Hair follicular keratinocyte (primary cell): ENCODE measurements at places on chromosomes 1 and 21. TPM values are rescaled to one million over a fixed set of nuclear protein-coding genes. Genes with fewer than 3 reads are reported as not detected.

ERO1B gene
- total RNA-seq: 2.0 and 3.9 TPM in 2 replicates

OR2T11 gene
- total RNA-seq: not detected in 2 replicates

WDR64 gene
- total RNA-seq: not detected in 2 replicates

FAM167B gene
- total RNA-seq: not detected in 2 replicates

TEDDM1 gene
- not detected in 2 replicates for total RNA-seq

PDZK1 gene
- total RNA-seq: 0.23 and 0.39 TPM in 2 replicates

PAQR7 gene
- 19.8 and 22.9 TPM in 2 replicates for total RNA-seq

FAAH gene
- 9.8 and 11.6 TPM in 2 replicates for total RNA-seq

CD1C gene
- not detected in 2 replicates for total RNA-seq

C1orf210 gene
- total RNA-seq: 2.8 and 5.7 TPM in 2 replicates

ASTN1 gene
- not detected in 2 replicates for total RNA-seq

MYCL gene
- total RNA-seq: 3.7 and 6.2 TPM in 2 replicates

C1QC gene
- total RNA-seq: not detected in 2 replicates

NR1I3 gene
- total RNA-seq: not detected in 2 replicates

SPATA21 gene
- total RNA-seq: not detected in 2 replicates

MTMR11 gene
- total RNA-seq: 10.2 and 16.2 TPM in 2 replicates

LENEP gene
- not detected in 2 replicates for total RNA-seq

LDLRAP1 gene
- total RNA-seq: 29.3 TPM in 2 replicates

RAD54L gene
- 3.1 and 7.3 TPM in 2 replicates for total RNA-seq

SLC22A15 gene
- total RNA-seq: 5.2 and 11.8 TPM in 2 replicates

LYPD8 gene
- not detected in 2 replicates for total RNA-seq

RHOU gene
- 0.04 and 0.23 TPM in 2 replicates for total RNA-seq

PCBP3 gene
- 0.23 and 0.30 TPM in 2 replicates for total RNA-seq

CRB1 gene
- not detected in 2 replicates for total RNA-seq

SSU72 gene
- 130 and 156 TPM in 2 replicates for total RNA-seq

POGK gene
- total RNA-seq: 23.7 and 28.9 TPM in 2 replicates

SELP gene
- total RNA-seq: not detected in 2 replicates

RUNX3 gene
- total RNA-seq: 0.15 TPM in 1 of 2 replicates, not detected in the other

SERTAD4 gene
- total RNA-seq: 0.70 and 2.2 TPM in 2 replicates

OR6P1 gene
- total RNA-seq: not detected in 2 replicates

MNDA gene
- not detected in 2 replicates for total RNA-seq

PRAMEF8 gene
- total RNA-seq: not detected in 2 replicates

TCHH gene
- 0.04 TPM in 1 of 2 replicates, not detected in the other for total RNA-seq

SLC30A10 gene
- total RNA-seq: not detected in 2 replicates

HSD3B2 gene
- not detected in 2 replicates for total RNA-seq

CYP4A22 gene
- total RNA-seq: not detected in 2 replicates
